ENCODE measurements at places on chromosomes 1 and 21. TPM values are rescaled to one million over a fixed set of nuclear protein-coding genes. Genes with fewer than 3 reads are reported as not detected.

Gene BARHL2
- total RNA-seq: not detected

Gene VANGL2
- 4.4 TPM for total RNA-seq

Gene LIN28A
- not detected for total RNA-seq

Gene APCS
- total RNA-seq: not detected

Gene GPR3
- 0.93 TPM for total RNA-seq

Gene CASQ1
- 1.6 TPM for total RNA-seq

Gene GBP7
- total RNA-seq: 0.21 TPM

Gene RORC
- total RNA-seq: not detected

Gene DIP2A
- 61.5 TPM for total RNA-seq

Gene AIRE
- total RNA-seq: not detected

Gene RBM15
- 22.5 TPM for total RNA-seq

Gene CNR2
- 0.06 TPM for total RNA-seq

Gene CLCNKB
- total RNA-seq: not detected

Gene GPR25
- total RNA-seq: not detected

Gene AURKAIP1
- total RNA-seq: 65.6 TPM

Gene CENPS
- 11.4 TPM for total RNA-seq
